ENCODE measurements at places on chromosomes 2 and 18. TPM values are rescaled to one million over a fixed set of nuclear protein-coding genes. Genes with fewer than 3 reads are reported as not detected.

PCBP1 gene
- 13.0 TPM for total RNA-seq

CPO gene
- total RNA-seq: not detected

GCG gene
- not detected for total RNA-seq

ZNF521 gene
- 35.7 TPM for total RNA-seq

TGFA gene
- not detected for total RNA-seq
